PC-3 (cell line): ENCODE measurements at places on chromosomes 3 and 15. TPM values are rescaled to one million over a fixed set of nuclear protein-coding genes. Genes with fewer than 3 reads are reported as not detected.

- no peak for DNase-seq
- no peaks in the 10 kb centered on the region for H3K27me3 ChIP-seq
- H3K36me3 ChIP-seq, result no peaks in the 10 kb centered on the region
- H3K4me3 ChIP-seq, result no peak overlapping the region
These were observed 96.8 kb upstream of the LMOD3 start for GRCh38 chr3:69219101-69219708.

GRCh38 chr3:197327701-197328100, 29.3 kb upstream of the DLG1 start:
- H3K27me3 ChIP-seq, result no peaks in the 10 kb centered on the region
- no peak overlapping the region for H3K4me3 ChIP-seq
- H3K4me1 ChIP-seq, result no peaks in the 10 kb centered on the region

GRCh38 chr15:75208501-75209288, 7.0 kb downstream of the C15orf39 start:
- peaks cover 16% of the 10 kb centered on the region for H3K4me1 ChIP-seq
- peaks cover 68% of the 10 kb centered on the region for H3K36me3 ChIP-seq
- no peak for DNase-seq
- H3K27me3 ChIP-seq, result no peaks in the 10 kb centered on the region
- no peak overlapping the region for H3K4me3 ChIP-seq
- no peak overlapping the region for H3K27ac ChIP-seq

DNA sequence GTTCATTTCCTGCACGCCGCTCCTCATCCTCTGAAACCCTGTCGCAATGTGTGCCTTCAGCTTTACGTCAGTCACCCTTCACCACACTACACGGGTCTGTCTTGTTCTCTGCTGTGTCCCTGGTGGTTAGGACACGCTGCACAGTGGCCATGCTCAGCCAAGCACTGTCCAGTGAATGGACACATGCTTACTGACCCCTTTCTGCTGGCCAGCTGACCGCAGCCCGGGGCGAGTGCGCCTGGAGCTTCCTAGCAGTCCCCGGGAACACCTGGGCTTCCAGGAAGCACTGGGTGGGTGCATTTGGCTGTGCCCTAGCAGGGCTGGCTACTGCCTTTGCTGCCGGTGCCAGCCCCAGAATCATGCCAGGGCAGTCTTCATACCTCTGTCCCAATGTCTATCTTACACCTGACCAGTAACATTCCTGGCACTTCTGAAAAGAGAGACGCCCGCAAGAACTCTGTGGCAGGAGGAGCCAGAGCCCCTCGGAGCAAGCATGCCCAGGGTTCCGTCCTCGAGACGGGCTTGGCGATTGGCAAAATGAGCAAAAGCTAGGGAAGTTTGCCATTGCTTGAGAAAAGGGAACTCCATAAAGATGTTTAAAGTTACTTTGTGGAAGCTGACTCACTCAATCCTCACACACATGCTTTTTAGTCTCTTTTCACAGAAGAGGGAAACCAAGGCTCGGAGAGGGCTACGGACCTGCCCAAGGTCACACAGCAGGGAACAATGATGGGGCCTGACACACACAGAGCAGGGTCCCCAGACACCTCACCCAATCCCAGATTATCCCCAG, 15.7 kb upstream of the ZXDC start:
- no peak overlapping the region for H3K27ac ChIP-seq
- H3K4me1 ChIP-seq, result peaks cover 7% of the 10 kb centered on the region; the same call in 1 of the 2 replicates
- H3K4me3 ChIP-seq, result no peak overlapping the region
- no peaks in the 10 kb centered on the region for H3K27me3 ChIP-seq
- H3K36me3 ChIP-seq, result no peaks in the 10 kb centered on the region

DNA sequence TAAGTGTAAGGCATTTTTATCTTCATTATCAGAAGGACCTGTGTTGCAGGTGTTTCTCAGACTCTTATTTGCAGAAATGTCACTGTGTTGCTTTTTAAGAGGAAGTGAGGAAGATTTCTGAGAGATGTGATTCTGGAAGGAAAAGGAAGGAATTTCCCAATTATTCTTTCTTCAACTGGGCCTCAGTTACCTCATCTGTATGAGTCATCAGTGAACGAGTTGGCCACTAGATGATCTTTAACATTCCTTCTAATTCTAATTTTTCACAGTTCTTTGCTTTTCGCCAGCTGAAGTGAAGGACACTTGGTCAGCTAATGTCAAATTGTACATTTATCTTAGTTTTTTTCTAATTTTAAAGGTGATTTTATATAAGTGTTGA, 28.9 kb downstream of the CLEC3B start:
- no peaks in the 10 kb centered on the region for H3K27me3 ChIP-seq
- no peaks in the 10 kb centered on the region for H3K36me3 ChIP-seq
- peak; percentile 57 for DNase-seq
- H3K4me1 ChIP-seq, result peaks cover 50% of the 10 kb centered on the region
- H3K27ac ChIP-seq, result peak overlapping the region; percentile 78

DNA sequence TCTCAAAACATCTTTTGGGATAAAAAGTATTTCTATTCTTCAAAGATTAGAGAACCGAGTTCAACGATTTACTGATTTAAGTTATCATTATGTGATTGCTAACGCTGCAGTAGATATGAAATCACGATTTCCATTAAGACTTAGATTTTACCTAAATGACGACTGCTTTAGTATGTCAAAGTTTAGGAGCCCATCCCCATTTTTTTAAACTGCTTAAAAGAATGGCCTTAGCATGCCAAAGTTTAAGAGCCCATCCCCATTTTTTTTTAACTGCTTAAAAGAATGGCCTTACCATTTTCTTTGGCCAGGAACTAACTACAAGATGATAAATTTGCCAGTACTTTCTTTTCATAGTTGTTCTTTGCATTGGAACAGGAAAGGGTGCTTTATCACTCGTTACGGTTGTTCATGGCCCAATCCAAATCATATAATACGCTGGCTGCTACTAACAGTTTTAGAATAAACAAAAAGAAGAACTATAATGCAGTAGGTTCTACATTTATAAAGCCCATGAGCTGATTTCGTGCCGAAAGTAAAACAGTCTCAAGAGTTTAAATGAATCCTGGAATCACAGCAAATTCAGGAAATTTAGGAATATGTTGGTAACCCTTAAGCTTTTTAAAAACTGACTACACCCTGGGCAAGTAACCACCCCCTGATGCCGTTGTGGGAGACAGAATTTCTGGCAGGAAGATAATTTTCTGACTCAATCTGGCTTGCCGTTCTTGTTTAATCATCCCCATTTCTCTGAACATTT, 869 bp upstream of the TSC22D2 start:
- H3K4me3 ChIP-seq, result peak overlapping the region; percentile 87
- DNase-seq, result peak; percentile 44
- peaks cover 19% of the 10 kb centered on the region for H3K4me1 ChIP-seq
- H3K27me3 ChIP-seq, result no peaks in the 10 kb centered on the region
- peaks cover 11% of the 10 kb centered on the region for H3K36me3 ChIP-seq

- no peaks in the 10 kb centered on the region for H3K36me3 ChIP-seq
- no peaks in the 10 kb centered on the region for H3K27me3 ChIP-seq
- H3K4me1 ChIP-seq, result peaks cover 11% of the 10 kb centered on the region
- no peak overlapping the region for H3K27ac ChIP-seq
- no peak overlapping the region for H3K4me3 ChIP-seq
These were observed 50.9 kb downstream of the FRMD5 start for GRCh38 chr15:44144184-44144583.

- no peaks in the 10 kb centered on the region for H3K27me3 ChIP-seq
- H3K27ac ChIP-seq, result no peak overlapping the region
- no peaks in the 10 kb centered on the region for H3K36me3 ChIP-seq
- H3K4me1 ChIP-seq, result peaks cover 8% of the 10 kb centered on the region
These were observed 163.0 kb downstream of the TBC1D5 start for GRCh38 chr3:17579289-17580031.

DNA sequence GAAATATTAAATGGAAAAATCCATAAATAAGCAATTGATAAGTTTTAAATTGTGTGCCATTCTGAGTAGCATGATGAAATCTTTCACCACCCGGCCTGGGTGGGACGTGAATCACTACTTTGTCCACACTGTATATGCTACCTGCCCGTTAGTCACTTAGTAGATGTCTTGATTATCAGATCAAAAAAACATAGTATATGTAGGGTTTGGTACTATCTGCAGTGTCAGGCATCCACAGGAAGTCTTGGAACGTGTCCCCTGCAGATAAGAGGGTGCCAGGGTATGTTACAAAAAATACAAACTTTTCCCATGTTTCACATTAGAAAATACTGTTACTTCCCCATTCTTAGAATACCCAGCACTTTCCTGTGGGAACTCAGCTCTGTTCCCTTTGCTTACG, 35.2 kb downstream of the FAM81A start:
- no peak for DNase-seq
- H3K4me1 ChIP-seq, result no peaks in the 10 kb centered on the region
- no peaks in the 10 kb centered on the region for H3K36me3 ChIP-seq
- no peaks in the 10 kb centered on the region for H3K27me3 ChIP-seq

DNA sequence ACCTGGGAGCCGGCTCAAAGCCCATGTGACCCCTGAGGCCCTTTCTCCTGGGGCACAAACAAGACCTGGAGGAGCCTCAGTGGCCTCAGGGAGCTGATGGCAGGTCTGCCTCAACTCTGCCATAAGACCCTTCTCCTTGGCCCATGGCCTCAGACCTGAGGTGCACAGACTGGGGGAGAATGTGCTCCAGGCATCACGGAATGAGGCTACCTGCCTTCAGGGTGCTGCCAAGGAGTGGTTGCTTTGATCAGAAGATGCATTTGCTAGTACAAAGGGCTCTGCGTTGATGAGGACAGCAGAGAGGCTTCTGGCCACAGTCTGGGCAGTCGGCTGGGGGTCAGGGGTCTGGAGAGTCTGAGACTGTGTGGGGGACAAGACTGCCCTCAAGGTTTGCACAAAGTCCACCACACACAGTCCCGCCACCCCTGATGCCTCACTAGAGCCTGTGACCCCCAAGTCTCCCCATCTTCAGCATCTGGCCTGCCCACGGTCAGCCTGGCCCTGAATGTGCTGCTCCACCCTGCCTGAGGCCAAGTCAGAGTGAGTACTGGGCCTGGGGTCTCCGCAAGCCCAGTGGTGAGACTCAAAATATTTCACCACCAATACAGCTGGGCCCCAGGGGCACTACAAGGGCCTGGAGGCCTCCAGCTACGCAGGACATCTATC, 26.6 kb downstream of the ALDH1L1 start:
- no peaks in the 10 kb centered on the region for H3K27me3 ChIP-seq
- no peak overlapping the region for H3K4me3 ChIP-seq
- H3K27ac ChIP-seq, result no peak overlapping the region
- no peaks in the 10 kb centered on the region for H3K36me3 ChIP-seq
- DNase-seq, result no peak

- no peak for DNase-seq
- H3K27me3 ChIP-seq, result no peaks in the 10 kb centered on the region
- H3K4me3 ChIP-seq, result no peak overlapping the region
- H3K27ac ChIP-seq, result no peak overlapping the region
- no peaks in the 10 kb centered on the region for H3K4me1 ChIP-seq
These were observed 600.5 kb downstream of the PYDC2 start for GRCh38 chr3:192061426-192061825.

GRCh38 chr3:39965997-39966396, 156.6 kb downstream of the MYRIP start:
- no peak overlapping the region for H3K4me3 ChIP-seq
- H3K36me3 ChIP-seq, result no peaks in the 10 kb centered on the region
- H3K27me3 ChIP-seq, result no peaks in the 10 kb centered on the region; the same call in 1 of the 2 replicates
- no peak overlapping the region for H3K27ac ChIP-seq
- no peak for DNase-seq

- peaks cover 11% of the 10 kb centered on the region; the same call in 1 of the 2 replicates for H3K4me1 ChIP-seq
- H3K36me3 ChIP-seq, result no peaks in the 10 kb centered on the region
- DNase-seq, result no peak
- no peak overlapping the region for H3K27ac ChIP-seq
- H3K27me3 ChIP-seq, result no peaks in the 10 kb centered on the region
These were observed 79.9 kb downstream of the ZBBX start for GRCh38 chr3:167300207-167300606.

DNA sequence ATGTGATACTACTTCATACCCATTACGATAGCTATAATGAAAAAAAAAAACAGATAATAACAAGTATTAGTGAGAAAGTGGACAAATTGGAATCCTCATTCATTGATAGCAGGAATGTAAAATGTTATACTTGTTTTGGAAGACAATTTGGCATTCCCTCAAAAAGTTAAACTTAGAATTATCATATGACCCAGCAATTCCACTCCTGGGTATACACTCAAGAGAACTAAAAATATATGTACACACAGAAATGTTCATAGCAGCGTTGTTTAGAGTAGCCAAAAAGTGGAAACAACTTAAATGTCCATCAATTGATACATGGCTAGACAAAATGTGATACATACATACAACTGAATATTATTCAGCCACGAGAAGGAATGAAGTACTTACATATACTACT, 69.9 kb downstream of the PRICKLE2 start:
- H3K27me3 ChIP-seq, result no peaks in the 10 kb centered on the region
- peaks cover 36% of the 10 kb centered on the region for H3K4me1 ChIP-seq
- no peak overlapping the region for H3K4me3 ChIP-seq
- H3K27ac ChIP-seq, result no peak overlapping the region
- no peak for DNase-seq

DNA sequence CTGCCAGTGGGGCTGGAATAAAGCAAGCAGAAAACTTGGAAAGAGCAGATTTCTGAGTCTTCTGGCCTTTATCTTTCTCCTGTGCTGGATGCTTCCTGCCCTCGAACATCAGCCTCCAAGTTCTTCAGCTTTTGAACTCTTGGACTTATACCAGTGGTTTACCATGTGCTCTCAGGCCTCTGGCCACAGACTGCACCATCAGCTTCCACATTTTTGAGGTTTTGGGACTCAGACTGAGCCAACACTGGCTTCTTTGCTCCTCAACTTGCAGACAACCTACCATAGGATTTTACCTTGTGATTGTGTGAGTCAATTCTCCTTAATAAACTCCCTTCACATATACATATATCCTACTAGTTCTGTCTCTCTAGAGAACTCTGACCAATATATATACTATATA, 706.6 kb downstream of the NR2F2 start:
- no peak overlapping the region for H3K27ac ChIP-seq
- no peaks in the 10 kb centered on the region for H3K4me1 ChIP-seq
- H3K36me3 ChIP-seq, result no peaks in the 10 kb centered on the region
- DNase-seq, result no peak

- H3K4me3 ChIP-seq, result no peak overlapping the region
- no peaks in the 10 kb centered on the region for H3K36me3 ChIP-seq
- no peak for DNase-seq
- peaks cover 43% of the 10 kb centered on the region for H3K4me1 ChIP-seq
These were observed 51.4 kb downstream of the FAM43A start for GRCh38 chr3:194736896-194737600.

The MEX3B gene
- total RNA-seq, result 0.58 and 1.0 TPM in 2 replicates

The GOLGA6D gene
- not detected in 2 replicates for total RNA-seq

The GOLGA6A gene
- not detected in 2 replicates for total RNA-seq

The FRMD5 gene
- 8.7 and 12.2 TPM in 2 replicates for total RNA-seq

The PLOD2 gene
- total RNA-seq, result 76.1 and 84.8 TPM in 2 replicates

The PRR20G gene
- not detected in 2 replicates for total RNA-seq

The ALDH1L1 gene
- not detected in 2 replicates for total RNA-seq

The SLC28A1 gene
- 0.58 and 1.1 TPM in 2 replicates for total RNA-seq

The BHLHE40 gene
- total RNA-seq, result 255 and 256 TPM in 2 replicates

The FSIP1 gene
- 0.07 and 0.81 TPM in 2 replicates for total RNA-seq

The GRK7 gene
- 0.12 TPM in 1 of 2 replicates, not detected in the other for total RNA-seq

The A4GNT gene
- total RNA-seq, result not detected in 2 replicates

The HTD2 gene
- total RNA-seq, result 4.9 and 6.9 TPM in 2 replicates
